Activated CD4-positive, alpha-beta T cell treated with anti-CD3 and anti-CD28 coated beads, Interleukin-2, amount 50 U/mL, for 1 hour (primary cell): ENCODE measurements at places on chromosomes 12 and 14.

DNA sequence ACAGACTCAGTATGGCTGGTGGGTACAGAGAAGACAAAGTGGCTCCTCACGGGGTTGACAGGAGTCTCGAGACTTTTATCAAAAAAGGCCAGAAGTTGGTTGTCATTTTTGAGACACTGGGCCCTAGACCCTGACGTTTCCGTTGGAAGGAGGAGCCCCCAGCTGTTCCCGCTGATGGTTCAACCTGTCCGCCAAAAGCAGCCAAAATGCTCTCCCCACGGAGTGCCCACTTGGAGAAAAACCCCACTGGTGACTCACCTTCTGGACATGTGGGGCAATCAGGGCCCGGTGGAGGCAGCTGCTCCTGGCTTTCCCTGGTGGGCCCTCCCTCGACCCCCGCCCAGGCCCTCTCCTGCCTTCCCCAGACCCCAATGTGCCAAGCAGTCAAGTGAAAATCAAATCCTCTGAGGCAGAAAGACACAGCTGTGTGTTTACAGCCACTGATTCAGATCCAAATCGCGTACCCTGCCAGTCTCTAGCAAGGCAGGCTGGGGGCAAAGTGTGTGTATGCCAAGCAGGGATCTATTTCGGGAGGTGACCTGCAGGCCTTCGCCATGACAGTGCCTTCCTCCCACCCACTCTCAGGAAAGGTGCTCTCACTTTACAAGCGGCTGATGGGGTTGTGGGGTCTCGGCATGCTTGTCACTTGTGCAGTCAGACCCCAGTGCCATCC, 347.4 kb downstream of the DPF3 start:
- DNase-seq = no peak

DNA sequence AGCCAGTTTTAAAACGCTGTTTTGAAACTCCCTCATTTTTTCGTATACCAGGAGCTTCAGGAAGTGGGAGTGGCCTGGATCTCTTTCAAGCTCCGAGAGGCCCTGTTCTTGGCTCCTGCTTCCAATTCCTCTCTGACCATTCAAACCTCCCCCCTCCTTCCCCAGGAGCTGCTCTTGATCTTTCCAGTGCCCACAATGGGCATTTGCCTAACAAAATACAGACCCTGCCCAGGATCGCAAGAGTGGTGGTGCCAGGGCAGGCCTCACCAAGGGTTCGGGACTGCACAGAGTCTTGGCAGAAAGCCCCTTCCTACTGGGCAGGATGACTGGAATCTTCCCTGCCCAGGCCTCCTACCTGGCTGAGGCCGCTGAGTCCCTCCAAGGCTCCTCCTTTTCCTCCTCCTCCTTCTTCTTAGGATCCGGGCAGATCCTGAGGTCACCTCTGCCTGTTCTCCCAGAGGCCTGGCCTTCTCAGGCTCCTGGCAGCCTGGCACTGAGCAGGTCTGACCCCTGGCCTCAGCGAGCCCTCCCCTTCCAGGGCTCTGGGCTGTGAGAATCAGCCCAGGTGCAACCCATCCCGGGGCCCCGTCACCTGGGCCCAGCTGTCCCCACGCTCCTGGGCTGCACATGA, 46.9 kb upstream of the NOS1 start:
- DNase-seq = no peak

DNA sequence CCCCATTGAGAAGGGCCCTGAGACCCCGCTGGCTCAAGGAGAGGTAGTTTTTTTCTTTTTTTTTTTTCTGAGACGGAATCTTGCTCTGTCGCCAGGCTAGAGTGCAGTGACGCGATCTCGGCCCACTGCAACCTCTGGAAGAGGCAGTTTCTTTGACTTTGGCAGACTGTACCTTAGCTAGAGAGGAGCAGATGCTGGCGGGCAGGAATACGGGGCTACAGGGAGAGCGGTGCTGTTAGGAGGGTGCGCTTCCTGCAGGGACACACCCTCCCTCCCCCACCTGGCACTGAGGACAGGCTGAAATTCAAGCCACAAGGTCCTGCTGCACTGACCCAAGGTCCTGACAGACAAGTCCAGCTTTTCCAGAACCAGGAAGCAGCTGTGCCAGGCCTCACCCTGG, 32.2 kb upstream of the NUDT14 start:
- no peak for DNase-seq

DNA sequence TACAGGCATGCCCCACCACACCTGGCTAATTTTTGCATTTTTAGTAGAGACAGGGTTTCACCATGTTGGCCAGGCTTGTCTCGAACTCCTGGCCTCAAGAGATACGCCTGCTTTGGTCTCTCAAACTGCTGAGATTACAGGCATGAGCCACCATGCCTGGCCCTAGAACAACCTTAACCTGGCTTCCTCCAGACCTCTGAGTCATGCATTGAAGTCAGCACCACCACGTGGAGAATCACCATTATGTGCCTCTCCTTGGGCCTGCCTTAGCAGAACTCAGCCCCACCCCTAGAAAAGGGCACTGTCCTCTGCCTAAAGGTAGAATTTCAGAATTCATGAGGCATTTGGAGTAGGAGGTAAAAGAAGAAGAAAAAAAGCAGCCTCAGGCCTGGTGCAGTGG, 49.0 kb downstream of the LIMA1 start:
- DNase-seq = no peak
